Upper lobe of right lung (tissue), 1 donor: ENCODE measurements at places on chromosomes 7 and 10. TPM values are rescaled to one million over a fixed set of nuclear protein-coding genes. Genes with fewer than 3 reads are reported as not detected.

The IFIT1B gene
- not detected for total RNA-seq

The ATRNL1 gene
- total RNA-seq: 0.93 TPM

The FANK1 gene
- 2.6 TPM for total RNA-seq

The TMEM270 gene
- total RNA-seq: not detected

The LRIT1 gene
- total RNA-seq: not detected

- no peak overlapping the region for H3K4me3 ChIP-seq
- H3K4me1 ChIP-seq: no peaks in the 10 kb centered on the region
- DNase-seq: no peak
- H3K27me3 ChIP-seq: no peaks in the 10 kb centered on the region
- no peak overlapping the region for H3K27ac ChIP-seq
Observed at GRCh38 chr10:5603091-5603847, 63.1 kb downstream of the ASB13 start.

The FBXL13 gene
- total RNA-seq: 3.0 TPM

- H3K27me3 ChIP-seq: no peaks in the 10 kb centered on the region
- DNase-seq: peak; percentile 98
- H3K4me1 ChIP-seq: peaks cover 25% of the 10 kb centered on the region
- H3K36me3 ChIP-seq: no peaks in the 10 kb centered on the region
- peak within 1 kb of the TSS; percentile 94 for H3K27ac ChIP-seq
Observed at GRCh38 chr7:128739048-128739962, at the start of gene CALU. CALU (plus strand) TSS chr7:128739359; CDS start chr7:128748584, 9,225 bp downstream.

DNA sequence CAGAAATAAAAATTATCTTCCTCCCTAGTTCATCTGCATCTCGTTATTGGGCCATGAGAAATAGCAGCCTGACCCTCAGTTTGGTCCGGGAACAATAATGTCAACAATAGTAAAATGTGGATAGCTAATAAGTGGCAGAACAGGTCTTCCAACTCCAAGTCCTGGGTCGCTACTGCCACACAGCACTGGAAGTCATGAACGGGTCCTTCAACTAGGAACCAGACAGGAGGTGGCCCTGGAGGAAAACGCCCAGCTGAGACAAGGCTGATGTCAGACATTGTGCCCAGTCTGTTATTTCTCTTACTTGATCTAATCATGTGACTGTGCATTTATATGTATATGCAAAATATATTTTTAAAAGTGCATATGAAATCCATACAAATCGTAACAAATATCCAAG is 51.8 kb downstream of the PYROXD2 start:
- H3K36me3 ChIP-seq: no peaks in the 10 kb centered on the region
- H3K27me3 ChIP-seq: no peaks in the 10 kb centered on the region
- no peaks in the 10 kb centered on the region for H3K4me1 ChIP-seq
- no peak overlapping the region for H3K27ac ChIP-seq

The ASZ1 gene
- not detected for total RNA-seq

The OR6V1 gene
- total RNA-seq: not detected

DNA sequence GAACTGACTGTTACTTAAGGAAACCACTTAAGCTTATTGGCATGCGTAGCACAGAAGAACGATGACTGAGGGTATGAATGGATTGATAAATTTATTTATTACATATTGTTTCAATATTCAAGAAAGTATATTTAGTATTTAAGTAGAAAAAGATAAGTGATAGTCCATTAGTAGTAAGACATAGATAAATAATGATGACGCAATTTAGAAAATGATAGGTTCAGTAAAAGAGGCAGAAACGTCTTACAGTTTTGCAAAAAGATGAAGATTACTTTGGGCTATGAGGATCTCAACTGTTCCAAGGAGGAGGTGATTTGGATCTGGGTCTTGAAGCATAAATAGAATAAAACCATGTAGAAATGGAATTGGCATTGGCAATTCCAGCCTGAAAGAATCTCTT is 36.6 kb upstream of the RSU1 start:
- no peaks in the 10 kb centered on the region for H3K4me1 ChIP-seq
- H3K36me3 ChIP-seq: no peaks in the 10 kb centered on the region
- H3K4me3 ChIP-seq: no peak overlapping the region
- H3K27me3 ChIP-seq: no peaks in the 10 kb centered on the region
